Suppressor macrophage (primary cell): ENCODE measurements at places on chromosomes 4 and X.

DNA sequence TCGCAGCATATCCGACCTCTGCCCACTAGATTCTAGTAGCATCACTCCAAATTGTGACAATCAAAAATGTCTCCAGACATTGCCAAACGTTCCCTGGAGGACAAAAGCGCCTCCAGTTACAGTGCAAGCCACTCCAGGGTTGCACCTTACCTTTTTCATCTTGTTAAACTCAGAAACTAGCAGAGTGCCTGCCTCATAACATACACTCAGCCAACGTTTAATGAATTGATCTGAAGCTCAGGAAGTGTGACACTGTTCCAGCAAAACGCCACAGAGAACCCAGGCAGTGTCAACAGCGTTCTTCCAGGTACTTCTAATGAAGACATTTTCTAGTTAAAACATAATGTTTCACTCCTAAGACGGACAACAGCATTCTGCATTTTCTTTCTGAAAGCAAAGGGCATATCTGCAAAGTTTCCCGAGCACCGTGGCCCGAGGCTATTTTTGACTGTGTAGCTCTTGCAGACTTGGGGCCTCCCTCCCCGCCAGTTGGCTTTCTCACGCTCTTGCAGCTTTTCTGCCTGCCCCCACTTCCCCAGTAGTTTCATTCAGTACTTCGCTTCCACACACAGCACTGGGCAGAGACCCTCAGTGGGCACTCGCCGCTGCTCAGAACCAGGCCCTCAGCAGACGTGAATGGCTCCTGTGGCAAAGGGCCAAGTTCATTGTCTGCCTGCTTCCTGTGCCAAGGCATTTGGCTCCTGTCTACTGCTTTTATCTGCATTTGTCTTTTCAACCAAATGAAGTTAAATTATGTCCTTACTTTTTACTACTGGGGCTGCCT, 133.4 kb upstream of the TTC29 start:
- DNase-seq: no peak

DNA sequence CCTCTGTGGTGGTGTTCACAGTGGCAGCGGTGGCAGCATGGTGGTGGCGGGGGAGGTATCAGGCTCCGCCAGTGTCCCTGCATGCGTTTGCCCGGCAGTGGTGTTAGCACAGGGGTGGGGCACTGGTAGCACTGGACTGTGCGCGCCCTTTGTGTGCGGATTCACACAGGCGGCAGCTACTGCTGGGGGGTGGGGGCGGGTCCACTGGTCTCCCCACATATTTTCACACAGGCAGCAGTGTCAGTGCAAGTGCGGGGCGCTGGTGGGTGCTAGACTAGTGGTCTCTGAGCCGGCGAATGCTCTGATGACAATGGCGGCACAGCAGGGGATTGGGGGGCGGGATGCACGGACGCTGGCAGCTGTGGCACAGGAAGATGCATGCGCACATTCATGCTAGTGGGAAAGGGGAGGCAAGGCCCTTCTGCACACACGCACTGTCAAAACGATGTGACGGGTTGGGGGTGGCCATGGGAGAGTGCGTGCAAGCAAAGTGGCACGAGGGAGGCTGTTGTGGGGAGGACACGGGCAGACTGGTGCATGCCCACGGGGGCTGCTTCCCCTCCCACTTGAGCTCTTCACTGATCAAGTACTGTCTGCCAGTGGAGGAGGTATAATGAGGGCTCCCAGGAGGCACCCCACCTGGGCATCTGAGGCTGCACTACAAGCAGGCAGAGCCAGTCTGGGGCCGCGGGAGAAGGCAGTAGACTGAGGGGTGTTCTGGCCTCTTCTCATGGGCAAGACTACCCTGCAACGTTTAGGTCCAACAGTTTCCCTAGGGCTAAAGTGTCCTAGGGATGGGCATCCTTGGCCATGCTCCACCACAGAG, 53.0 kb downstream of the POF1B start:
- no peak for DNase-seq

- DNase-seq: no peak
These were observed 34.8 kb downstream of the ZNF185 start for GRCh38 chrX:152932598-152933175.

DNA sequence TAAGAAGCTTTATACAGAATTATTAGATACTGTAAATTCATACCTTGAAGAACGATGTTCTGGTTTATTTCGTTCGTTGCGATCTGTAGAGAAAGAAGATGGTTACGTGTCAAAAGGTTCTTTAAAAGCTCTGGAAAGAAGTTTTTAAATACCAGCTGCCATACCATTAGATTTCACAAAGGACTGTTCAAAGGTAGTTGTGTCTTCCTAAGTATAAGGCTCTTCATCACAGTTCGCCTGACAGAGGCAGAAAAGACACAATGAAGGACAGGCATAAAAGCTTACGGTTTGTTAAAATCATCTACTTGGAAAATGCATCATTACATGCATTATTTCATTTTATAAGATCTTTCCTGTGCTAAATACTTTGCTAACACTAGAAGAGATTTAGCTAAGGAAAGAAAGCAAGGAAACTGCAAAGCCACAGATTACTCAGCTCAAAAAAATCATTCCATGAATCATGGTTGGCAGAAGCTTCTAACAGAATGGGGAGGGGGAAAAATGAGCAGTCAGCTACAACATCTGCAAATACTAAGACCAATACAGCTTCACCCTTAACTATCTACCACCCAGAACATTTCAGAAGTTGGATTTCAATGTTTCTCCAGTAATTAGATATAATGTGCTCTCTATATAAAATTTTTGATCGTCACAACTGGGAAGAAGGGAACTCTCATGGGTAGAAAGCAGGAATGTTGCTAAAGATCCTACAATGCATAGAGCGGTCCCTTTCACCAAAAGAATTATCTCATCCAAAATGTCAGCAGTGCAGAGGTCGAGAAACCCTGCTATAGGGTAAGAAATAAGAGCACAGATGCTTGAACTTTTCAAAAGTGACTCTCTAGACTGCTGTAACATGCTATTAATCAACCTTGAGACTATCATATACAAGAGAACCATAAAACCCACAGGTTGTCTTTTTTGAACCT, 50.7 kb upstream of the PRSS48 start:
- DNase-seq: no peak

DNA sequence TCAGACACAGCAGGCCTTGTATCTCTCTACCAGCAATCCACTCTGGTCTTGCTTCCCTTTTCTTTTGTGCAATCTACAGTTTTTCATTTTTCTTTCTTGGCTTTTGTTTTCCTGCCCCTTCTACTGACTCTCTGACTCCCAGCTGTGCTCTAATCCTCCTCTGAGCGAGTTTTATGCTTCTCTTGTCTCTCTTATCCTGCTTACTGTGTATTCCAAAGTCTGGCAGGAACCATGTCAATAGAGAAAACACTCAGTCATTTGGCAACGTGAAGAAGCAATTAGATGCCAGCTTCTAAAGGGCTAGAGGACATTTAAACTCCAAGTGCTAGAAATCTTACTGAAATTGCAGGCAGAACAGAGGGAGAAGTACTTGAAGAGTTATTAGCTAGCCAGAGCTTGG, 984.6 kb upstream of the TENM3 start:
- no peak for DNase-seq

GRCh38 chr4:77010841-77011354, 61.3 kb downstream of the SEPTIN11 start:
- DNase-seq: no peak

- DNase-seq: no peak
These were observed 20.3 kb upstream of the PHF8 start for GRCh38 chrX:54064564-54064963.

GRCh38 chr4:47410271-47410670, 53.2 kb downstream of the COMMD8 start:
- no peak for DNase-seq

GRCh38 chr4:6402566-6403399, 69.6 kb downstream of the PPP2R2C start:
- no peak for DNase-seq

GRCh38 chr4:3221184-3221494, 27.8 kb upstream of the MSANTD1 start:
- no peak for DNase-seq

DNA sequence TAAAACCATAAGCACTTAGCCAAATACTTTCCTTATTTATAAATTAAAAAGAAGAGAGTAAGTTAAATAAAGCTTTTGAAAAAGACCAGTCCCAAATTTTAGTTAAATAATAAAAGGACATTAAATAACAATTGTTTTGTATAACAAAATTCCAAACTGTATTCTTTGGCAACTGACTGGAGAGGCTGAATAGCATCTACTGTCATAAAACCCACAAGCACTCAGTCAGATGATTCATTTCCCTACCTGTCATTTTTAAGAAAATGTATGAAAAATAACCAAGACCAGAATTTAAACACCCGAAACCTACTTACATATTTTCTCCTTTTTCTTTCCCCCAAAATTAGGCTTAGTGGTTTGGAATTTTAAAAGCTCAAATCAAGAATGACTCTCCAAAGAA, 32.5 kb upstream of the SMIM10L2A start:
- DNase-seq: no peak

GRCh38 chr4:95255396-95256107, 293.2 kb downstream of the UNC5C start:
- DNase-seq: peak; percentile 2

- no peak for DNase-seq
These were observed 17.2 kb upstream of the SMIM14 start for GRCh38 chr4:39655876-39656275.

- DNase-seq: no peak
These were observed 158.5 kb downstream of the ZNF518B start for GRCh38 chr4:10298681-10299080.

DNA sequence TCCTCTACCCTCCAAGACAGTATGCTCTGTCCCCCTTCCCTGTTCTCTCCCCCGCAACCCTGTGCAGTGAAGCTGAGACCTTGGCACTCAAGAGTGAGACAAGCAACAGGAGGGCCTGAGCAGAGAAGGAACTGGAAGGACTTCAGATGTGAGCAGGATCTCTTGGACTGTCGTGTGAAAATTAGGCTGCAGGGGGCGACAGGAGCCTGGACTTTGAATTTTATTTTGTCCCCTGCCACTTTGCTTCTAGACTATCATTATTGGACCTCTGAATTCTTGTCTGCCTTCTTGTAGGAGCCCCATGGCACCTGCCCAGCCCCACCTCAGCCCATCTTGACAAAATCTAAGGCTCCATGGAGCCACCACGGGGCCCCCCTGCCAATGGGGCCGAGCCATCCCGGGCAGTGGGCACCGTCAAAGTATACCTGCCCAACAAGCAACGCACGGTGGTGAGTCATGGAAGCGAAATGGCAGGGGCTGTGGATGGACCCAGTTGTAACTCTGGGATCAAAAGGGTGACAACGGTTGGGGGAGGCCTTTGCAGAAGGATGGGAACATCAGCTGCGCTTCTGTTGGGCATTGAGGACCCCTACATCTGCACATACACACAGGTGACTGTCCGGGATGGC, 1.7 kb downstream of the ARAF start:
- DNase-seq: peak; percentile 58

DNA sequence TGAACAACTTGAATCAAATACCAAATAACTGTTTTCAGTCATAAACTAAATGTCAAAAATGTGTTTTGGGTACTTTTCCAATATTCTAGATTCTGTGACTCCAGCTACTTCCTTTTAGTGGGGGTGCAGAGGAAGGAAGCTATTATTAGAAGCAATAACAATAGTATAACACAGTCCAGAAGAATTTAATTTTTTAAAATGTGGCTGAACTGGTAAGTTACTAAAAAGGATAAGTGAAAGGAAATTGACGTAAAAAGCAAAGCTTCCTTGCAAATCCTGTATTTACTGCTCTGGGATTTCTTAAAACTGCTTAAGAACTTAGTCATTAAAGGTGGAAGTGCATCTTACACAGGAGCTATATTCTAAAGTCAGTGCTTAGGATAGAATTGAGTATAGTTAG, 53.2 kb downstream of the MOSPD2 start:
- DNase-seq: no peak

DNA sequence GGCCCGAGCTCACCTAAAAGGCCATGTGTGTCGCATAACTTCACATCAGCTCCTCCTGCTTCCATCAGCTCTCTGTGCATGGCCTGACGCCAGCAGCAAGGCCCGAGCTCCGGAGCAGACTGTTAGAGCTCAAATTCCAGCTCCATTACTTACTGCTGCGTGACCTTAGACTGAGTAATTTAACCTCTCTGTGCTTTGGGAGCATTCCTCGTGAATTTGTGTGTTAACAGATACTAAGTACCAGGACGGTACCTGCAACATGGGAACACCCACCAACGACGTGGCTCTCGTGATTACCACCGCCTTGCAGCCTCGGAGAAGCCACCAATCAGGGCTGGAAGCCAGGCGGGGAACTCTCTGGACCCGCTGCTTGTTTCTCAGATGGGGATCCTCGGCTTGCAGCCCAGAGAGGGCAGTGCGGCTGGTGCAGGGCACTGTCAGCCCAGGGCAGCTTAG, 12.9 kb downstream of the LETM1 start:
- DNase-seq: no peak

GRCh38 chr4:54230484-54231418, 1.7 kb downstream of the PDGFRA start:
- peak; percentile 41 for DNase-seq

DNA sequence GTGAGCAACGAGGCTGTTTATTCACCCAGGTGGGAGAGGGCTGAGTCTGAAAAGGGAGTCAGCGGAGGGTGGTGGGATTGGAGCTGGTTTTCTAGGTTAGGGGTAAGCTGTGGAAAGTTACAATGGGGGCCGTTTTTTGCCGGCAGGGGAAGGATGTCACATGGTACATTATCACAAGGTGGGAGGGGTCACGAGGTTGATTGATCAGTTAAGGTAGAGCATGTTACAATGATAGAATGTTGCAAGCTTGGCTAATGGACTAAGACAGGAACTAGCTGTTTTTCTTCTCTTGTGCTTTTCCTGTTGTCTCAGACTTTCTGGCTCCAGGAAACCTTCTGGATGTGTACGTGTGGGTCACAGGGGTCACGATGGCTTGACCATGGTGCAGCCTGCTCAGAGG, 536.3 kb upstream of the HTR2C start:
- no peak for DNase-seq

DNA sequence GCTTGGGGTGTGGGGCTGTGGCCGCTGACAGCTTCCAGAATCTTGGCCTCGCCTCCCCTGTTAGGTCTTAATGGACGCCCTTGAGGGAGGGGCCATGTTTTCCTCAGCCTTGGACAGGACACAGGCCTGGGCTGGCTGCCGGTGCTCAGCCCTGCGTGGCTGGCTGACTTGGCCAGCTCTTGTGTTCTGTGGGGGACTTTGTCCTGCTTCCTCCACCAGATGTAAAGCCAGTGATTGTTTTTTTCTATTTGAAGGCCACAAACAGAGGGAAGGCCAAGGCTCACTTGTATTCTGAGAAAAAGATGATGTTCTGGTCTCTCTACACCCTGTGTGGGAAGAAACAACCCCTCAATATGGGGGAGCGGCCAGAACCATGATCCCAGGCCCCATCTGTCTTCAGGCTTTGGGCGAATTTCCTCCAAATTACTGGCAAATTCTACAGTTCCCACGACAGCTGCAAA, 71.3 kb downstream of the HTRA3 start:
- DNase-seq: no peak

DNA sequence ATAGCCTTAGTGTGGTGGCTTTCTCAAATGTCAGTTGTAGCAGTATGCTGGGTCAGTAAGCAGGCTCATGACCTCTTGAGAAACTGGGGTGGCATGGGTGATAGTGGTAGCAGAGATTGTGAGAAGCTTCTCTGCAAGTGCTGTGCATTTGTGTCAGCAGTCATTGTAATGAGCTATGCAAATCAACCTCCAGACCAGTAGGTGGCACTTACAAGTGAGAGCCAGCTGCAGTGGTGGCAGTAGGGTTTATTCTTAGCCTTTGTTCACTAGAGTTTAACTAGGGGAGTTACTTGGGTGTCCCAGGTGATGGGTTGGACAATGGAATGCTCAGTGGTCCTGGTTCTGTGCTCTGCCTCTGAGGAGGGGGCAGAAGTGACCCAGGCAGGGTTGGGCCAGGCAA, 818.7 kb downstream of the PCDH7 start:
- DNase-seq: no peak

- DNase-seq: no peak
These were observed 205.1 kb upstream of the EMCN start for GRCh38 chr4:100722866-100723459.

- DNase-seq: no peak
These were observed 211.3 kb upstream of the RPS6KA3 start for GRCh38 chrX:20477836-20478524.
